NCI-H1417 (cell line): ENCODE measurements at places on chromosomes 7 and 10.

DNA sequence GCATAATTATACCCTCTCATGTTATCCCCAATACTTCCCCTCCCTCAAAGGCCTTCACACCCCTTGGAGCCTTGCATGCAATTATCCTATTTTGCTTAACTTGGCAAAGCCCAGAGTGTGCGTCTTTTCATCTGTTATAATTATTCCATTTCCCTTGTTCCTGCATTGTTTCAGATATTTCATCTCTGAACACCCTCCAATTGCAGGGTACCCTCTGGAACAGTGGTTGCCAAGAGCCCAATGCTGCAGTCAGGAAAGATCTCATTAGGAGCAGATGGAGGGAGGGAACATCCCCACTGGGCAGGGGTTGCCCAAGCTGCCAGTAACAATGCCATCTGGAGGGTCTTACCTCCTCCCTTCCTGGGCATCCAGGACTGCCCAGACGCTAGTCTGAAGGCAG is 18.4 kb upstream of the GOLGA7B start:
- DNase-seq, result no peak

DNA sequence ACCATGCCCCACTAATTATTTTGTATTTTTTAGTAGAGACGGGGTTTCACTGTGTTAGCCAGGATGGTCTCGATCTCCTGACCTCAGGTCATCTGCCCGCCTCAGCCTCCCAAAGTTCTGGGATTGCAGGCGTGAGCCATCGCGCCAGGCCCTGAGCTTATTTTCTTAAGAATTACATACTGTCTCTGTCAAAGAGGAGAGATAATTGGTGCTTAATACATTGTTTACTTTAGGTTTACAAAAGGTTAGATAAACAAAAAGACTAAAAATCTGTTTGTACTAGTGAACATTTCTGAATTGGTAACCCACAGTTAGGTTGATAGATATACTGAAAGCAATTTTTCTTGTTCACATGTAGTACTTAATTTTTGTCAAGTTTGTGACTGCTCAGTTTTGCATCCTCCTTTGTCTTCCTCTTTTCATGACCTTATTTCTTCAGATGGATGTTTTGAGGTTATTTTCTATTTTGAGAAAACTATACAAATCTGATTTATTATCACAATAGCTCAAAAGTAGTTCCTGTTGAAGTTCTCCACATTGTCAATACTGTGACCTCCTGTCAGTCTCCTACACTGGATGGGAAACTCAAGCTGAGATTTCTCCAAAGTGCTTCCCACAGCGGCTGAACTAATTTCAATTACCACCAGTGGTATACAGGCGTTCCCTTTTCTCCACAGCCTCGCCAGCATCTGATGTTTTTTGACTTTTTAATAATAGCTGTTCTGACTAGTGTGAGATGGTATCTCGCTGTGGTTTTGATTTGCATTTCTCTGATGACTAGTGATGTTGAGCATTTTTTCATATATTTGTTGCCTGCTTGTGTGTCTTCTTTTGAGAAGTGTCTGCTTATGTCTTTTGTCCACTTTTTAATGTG is 22.5 kb downstream of the HHEX start:
- no peak for DNase-seq

DNA sequence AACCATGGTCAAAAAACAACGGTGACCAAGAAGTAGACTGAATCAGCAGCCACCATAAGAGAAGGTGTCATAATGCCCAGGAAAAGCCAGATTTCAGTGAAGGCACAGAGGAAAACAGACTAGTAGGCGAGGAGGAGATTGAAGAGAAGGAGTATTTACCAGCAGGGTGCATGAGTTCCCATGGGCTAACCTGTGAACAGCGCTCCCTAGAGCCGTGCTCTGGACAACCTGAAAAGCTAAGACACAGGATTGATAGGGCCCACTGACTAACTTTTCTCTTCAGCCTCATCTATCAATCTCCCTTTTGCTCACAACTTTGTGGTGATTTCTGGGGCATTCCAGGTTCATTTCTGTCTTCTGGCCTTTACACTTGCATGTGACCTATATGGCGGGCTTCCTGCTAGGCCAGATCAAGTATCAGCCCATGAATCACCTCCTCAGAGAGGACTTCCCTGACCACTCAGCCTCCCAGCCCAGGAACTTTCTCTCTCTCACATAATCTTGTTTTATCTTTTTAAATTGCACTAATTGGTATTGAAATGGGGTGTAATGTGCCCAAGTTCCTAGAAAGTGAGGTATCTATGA is 12.8 kb downstream of the ANKRD22 start:
- DNase-seq, result no peak

DNA sequence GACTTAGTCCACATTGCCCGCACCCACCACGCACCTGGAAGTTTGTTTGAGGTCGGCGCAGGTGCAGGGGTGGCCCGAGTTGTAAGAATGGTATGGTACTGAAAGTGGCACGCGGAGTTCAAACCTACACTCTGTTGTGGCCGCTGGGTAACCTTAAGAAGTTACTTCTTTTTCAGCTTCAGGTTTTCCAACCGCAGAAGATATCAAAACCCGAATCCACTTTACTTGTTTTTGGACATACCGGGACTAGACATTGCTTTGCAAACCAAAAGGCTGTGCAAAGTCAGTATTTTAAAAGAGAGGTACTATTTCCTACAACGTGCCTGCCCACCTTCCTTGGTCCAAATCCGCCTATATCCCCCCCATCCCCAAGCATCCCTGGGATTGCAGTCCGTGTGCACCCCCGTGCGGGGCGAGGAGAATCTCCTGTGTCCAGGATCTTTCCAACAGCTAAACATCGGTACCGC is 1.0 kb downstream of the IGFBP3 start:
- no peak for DNase-seq

- peak; percentile 69 for DNase-seq
Observed at GRCh38 chr7:79176859-79177477, 276.5 kb downstream of the MAGI2 start.

DNA sequence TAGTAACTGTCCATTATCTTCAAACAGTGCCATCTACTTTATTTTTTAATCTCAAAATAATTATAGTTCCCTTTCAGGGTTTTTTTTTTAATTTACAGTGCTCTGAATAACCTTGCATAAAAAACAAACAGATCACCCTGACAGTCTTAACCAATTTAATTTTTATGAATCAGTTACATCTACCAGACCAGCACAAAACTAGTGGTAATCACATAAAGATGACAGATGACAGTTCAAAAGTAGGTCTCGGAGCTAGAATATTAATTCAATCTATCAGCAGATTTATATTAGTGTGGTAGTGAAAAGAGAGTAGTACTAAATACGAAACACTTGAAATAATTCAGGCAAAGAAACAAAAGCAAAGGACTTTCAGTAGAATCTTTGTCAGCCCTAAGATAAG is 53.9 kb downstream of the COL28A1 start:
- no peak for DNase-seq

GRCh38 chr7:47379629-47380324 is 202.1 kb downstream of the TNS3 start:
- DNase-seq, result no peak

DNA sequence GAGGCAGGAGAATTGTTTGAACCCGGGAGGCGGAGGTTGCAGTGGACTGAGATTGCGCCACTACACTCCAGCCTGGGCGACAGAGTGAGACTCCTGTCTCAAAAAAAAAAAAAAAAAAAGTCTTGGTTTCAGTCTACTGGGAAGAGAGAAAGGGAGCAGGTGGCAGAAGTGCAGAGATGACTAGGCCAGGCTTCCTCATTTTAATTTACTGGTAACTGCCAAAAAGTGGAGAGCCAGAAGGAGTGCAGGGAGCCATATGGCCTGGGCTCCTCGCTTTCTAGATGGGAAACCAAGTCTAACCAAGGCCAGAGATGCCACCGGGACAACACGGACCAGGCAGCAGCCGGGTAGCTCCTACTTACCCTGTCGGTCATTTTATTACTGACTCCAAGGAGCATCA is 12.2 kb downstream of the SEPHS1 start:
- DNase-seq, result no peak

- DNase-seq, result no peak
Observed at GRCh38 chr7:142788303-142789289, 17.8 kb downstream of the PRSS2 start.

GRCh38 chr10:32379318-32379949 is 32.5 kb upstream of the EPC1 start:
- DNase-seq, result peak; percentile 48

- no peak for DNase-seq
Observed at GRCh38 chr7:104142147-104142546, 65.7 kb downstream of the ORC5 start.

GRCh38 chr10:126597211-126597610 is 73.3 kb downstream of the C10orf90 start:
- no peak for DNase-seq

- DNase-seq, result no peak
Observed at GRCh38 chr7:143373255-143373794, 7.8 kb upstream of the ZYX start.

DNA sequence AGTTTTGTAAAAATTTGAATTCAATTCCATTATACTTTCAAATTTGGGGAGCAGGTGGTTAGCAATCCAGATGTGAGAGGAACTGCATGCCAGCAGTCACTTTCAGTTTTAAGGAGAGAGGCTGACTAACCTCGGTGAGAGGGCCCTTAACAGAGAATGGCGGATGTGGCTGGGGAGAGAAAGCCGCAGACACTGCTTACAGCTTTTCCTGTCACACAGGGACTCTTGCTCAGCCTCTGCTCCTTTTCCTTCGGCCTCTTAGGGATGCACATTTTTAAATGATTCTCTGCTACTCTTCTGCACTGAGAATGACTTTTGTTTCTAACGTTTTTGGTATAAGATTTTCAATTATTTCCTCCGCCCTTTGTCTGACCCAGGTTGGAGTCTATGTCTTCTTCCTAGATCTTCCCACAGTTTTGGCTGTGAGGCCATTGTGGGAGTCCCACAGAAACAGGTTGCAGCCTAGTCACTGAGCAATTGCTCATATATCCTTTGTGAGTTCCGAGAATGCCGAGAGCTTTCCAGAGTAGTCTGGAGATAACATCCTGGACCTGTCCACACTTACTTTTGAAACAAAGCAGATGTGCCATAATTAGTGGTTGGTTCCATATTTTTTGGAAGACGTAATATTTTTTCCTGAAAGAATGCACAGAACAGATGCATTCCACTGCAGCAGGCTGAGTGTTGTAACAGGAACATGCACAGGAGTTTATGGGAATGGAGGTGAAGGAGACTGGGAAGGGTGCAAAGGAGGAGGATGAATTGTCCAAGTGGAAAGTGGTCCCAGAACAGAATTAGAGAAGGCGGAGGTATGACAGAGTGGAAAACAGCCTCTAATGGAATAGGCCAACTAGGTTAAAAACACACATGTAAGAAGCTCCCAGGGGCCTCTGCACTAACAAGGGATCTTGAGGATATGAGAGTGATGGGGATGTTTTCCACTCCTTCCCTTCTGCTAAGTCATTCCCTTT is 168.0 kb upstream of the ZNF32 start:
- DNase-seq, result no peak

- no peak for DNase-seq
Observed at GRCh38 chr10:62626079-62626478, 178.4 kb upstream of the ADO start.

GRCh38 chr7:33537104-33537477 is 368.2 kb upstream of the BMPER start:
- DNase-seq, result no peak

DNA sequence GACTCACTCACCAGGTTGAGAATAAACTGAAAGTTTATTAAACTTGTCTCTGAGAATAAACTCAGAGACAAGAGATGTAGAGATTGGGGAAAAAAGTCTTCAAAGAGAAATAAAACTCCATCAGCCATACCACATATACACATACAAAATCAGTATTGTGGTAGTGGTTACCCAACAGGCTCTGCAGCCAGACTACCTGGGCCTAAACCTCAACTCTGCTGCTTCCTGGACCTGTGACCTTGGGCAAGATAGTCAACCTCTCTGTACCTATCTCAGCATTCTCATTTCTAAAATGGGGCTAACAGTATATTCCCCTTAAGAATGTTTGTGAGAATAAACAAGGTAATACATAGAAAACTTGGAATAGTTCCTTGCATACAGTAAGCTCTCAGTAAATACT is 15.3 kb downstream of the TPK1 start:
- no peak for DNase-seq

DNA sequence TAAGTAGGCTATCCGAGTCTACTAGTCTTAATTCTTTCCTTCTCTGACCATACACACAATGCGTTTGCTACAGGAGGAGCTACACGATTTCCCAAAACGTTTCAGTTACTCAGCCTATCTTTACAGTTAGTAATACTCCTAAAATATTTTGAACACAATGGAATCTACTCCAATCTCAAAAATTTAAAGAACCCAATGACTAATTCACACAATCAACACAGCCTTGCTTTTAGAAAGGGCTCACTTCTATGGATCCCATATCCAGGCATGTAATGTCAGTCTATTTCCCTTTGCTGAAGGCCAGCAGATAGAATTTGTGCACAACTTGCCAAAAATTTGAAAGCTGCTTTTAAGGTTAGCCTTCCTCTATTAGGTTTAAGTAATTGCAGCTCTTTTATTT is 107.2 kb downstream of the VPS41 start:
- no peak for DNase-seq

DNA sequence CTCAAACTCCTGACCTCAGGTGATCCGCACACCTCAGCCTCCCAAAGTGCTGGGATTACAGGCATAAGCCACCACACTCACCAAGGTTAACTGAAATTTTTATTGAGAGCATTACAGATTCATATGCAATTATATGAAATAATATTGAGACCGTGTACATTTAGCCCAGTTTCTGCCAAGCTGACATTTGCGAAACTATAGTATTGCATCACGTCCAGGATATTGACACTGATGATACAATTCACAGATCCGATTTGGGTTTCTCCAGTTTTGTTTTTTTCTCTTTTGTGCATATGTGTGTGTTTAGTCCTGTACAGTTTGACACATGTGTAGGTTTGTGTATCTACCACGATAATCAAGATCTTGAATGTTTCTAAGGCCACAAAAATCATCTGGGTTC is 627.9 kb upstream of the FOXK1 start:
- DNase-seq, result no peak

DNA sequence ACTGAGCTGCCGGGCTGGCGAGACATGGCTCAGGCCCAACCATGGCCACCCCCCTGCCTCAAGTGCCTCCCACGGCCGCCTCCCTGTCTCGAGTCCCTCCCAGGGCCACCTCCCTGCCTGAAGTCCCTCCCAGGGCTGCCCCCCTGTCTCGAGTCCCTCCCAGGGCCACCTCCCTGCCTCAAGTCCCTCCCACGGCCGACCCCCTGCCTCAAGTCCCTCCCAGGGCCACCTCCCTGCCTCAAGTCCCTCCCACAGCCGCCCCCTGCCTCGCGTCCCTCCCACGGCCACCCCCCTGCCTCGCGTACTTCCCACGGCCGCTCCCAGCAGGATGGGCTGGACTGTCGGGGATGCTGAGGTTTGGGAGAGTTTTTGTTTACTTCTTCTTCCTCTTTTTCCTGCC is 462.5 kb downstream of the PTPRN2 start:
- no peak for DNase-seq
